Fibroblast of skin of right biceps (primary cell): ENCODE measurements at places on chromosomes 12 and 14.

- DNase-seq: peak; percentile 50
Measured at GRCh38 chr14:54599966-54600716, 33.2 kb downstream of the SAMD4A start.

GRCh38 chr12:109482894-109483293, 5.5 kb downstream of the UBE3B start:
- DNase-seq: no peak

DNA sequence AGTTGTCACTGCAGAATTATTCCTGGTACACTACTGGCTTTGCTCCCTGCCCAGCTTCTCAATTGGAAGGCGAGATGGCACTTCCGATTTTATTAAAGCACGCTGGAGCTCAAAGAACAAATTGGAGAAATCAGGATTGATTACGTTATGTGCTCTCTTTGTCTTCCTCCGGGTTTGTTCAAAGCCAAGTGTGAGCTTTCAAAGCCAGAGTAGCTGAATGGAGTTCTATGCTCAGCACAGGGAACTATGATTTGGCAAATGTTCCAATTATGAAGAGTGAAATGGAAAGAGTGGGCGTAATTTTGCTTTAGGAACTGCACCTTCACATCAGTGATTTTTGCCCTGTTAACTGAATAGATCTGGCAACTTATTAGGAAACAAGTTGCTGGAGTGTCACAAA, 72.4 kb downstream of the FLRT2 start:
- no peak for DNase-seq

GRCh38 chr14:60723116-60723906, 840 bp downstream of the SIX4 start:
- peak; percentile 66 for DNase-seq

DNA sequence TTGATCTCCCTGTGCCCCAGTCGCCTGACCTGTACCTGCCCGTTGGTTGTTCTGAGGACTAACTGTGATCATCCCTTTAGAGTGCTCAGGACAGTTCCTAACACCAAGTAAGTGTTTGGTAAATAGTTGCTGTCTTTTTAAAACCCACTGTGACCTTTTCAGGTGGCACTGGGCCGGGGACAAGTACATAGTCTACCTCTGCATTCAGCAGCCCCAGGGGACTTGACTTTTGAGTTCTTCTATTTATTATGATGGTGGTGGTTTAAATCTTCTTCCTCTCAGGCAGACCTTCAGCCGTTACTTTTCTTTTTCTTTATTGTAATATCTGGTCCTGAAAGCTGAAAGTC, 38.8 kb downstream of the EVL start:
- DNase-seq: no peak

DNA sequence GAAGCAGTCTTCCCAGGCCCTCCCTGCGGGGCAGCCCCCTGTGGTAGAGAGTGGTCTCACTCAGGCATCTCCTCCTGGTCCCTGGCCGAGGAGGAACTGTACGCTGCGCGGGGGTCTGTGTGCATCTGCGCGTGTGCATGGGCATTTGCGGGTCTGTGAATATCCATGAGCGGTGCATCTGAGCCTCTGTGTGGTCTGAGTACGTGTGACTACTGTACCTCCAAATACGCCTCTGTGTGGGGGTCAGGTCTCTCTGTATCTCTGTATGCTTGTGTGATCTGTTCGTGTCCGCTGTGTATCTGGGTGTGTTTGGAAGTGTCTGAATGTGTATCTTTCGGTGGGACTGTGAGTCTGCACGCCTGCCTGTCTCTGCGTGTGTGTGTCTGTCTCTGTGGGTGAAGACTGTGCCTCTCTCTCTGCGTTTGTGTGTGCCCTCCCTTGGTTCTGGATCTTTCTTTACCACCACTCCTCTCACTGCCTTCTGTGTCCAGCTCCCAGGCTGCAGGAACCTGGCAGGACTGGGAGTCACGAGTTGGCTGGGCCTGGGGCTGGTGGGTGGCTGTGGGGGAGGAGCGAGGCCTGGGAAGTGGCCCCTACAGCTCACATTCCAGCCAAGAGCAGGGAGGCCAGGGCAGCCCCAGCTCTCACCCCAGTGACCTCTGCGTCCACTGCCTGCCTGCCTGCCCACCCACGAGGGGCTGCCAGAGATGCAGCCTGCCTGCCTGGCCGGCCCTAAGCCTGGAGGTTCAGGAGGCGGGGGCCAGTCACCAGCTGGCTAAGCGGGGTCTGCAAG, 1.1 kb upstream of the PGF start:
- DNase-seq: no peak

GRCh38 chr12:89597210-89597609, 71.4 kb upstream of the POC1B start:
- DNase-seq: no peak

DNA sequence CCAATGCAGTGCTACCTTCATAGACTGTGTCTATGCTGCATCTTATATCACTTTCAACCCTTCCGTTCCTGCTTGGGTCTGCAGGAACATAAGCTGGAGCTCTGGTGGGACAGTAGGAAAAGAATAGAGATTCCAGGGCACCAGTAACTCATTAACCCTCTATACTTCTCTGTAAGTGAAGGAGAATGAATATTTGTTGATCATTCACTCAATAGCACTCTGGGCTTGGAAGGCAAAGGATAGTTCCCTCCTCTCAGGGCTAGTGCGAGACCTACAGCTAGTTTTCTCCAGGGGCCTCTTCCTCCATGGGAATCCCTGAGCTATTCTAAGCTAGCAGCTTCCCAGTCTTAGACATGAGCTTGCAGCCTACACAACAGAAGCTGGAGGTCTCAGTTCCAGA, 84.7 kb downstream of the BMP4 start:
- no peak for DNase-seq

DNA sequence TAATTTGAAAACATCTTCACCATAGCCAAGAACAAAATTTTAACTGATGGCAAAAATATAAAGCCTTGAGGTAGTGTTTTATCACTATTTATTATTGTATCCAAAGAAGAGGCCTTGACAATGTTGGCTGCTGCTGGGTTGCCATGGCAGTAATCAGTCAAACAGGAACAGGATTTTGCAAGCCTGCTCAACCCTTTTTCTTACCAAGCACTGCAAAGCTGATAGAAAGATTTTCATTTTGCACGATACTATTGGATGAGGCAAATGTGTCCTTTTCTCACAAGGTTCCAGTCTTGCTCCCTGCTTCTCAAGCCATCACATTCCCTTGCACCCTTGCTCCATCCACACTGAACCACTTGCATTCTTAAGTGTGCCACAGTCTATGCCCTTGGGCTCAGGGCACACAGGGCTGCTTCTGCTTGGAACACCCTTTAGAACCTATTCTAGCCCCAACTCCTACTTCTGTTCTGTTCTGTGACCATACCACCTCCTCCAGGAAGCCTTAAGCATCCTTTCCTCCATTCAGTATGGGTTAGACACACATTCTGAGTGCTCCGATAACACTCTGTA, 76.5 kb upstream of the AMIGO2 start:
- DNase-seq: peak; percentile 14

- DNase-seq: no peak
Measured at GRCh38 chr12:37547611-37548010, 769.0 kb upstream of the ALG10B start.

GRCh38 chr12:108622421-108622820, 11.3 kb downstream of the SELPLG start:
- peak; percentile 68 for DNase-seq

DNA sequence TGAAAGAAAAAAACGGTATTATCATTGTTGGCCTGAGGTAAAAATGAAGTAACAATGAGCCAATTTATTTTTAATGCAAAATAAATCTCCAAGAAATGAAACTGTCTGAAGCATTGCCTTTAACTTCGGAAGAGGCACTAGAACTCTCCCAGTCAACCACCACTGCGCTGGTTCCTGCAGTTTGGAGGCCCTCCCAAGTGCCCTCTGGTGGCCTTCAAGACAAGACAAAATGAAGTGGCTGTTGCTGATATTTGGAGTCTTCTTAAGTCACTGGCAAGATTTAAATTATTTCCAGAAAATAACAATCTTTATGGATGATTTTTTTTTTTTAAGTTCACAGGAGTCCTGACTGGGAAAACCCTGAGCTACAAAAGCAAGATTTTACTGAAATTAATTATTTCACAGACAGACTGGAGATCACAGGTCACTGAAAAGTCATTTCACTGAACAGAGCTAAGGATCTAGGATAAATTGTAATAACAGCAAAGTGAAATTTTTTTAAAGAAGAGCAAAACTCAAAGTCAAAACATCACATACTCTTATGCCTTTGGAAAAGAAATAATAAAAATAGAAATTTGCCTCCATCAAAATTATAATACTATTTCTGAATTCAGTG, 58.2 kb downstream of the DICER1 start:
- DNase-seq: peak; percentile 67

GRCh38 chr12:24605916-24606315, 343.0 kb downstream of the BCAT1 start:
- DNase-seq: no peak

- no peak for DNase-seq
Measured at GRCh38 chr12:32161058-32161457, 54.4 kb downstream of the BICD1 start.

GRCh38 chr14:54450535-54450934, 9.4 kb upstream of the CNIH1 start:
- DNase-seq: peak; percentile 83

GRCh38 chr12:2412305-2412643, 359.5 kb downstream of the CACNA1C start:
- DNase-seq: no peak

GRCh38 chr14:39203659-39204606, 28.9 kb downstream of the PNN start:
- no peak for DNase-seq

- no peak for DNase-seq
Measured at GRCh38 chr12:19462406-19462805, 23.1 kb downstream of the AEBP2 start.

- DNase-seq: peak; percentile 64
Measured at GRCh38 chr14:24095271-24096068, 1.4 kb downstream of the PCK2 start.

- DNase-seq: no peak
Measured at GRCh38 chr12:10638728-10639127, 25.3 kb upstream of the MAGOHB start.

DNA sequence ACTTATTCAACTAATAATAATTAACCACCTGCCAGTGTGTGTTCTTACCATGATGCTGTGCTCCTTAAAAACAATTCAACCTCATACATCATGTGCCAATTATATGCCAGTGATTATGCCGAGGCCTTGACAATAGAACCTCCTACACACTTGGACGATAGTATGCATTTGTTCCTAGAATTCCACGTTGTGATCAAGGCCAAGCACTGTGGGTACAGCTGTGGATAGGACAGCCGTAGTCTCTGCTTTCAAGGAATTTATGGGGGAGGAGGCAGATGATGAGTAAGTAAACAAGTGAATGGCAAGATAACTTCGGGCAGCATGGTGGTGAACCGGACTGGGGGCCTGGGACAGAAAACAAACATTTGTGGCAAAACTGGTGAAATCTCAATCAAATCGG, 18.0 kb upstream of the MYO1H start:
- DNase-seq: no peak

DNA sequence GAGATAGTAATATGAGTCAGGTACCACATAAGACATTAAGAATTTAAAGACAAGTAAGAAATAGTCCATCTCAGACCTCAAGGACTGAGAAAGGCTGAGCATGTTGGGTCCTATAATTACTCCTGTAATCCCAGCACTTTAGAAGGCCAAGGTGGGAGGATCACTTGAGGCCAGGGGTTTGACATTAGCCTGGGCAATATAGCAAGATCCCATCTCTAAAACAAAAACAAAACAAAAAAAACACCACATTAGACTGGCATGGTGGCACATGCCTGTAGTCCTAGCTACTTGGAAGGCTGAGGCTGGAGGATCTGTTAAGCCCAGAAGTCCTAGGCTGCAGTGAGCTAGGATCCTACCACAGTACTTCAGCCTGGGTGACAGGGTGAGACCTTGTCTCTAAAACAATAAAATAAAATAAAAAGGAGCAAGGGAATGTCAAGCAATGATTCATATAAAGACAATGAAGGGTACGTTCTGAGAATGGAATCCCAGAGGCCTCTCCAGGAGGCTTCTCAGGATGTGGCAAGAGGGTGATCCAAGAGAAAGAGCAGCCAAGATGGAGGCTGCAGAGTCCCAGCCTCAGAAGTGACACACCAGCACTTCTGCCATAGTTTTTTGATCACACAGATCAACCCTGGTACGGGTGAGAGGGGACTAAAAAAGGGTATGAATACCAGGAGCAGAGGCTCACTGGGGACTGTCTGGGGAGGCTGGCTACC, 206.4 kb downstream of the CRADD start:
- DNase-seq: peak; percentile 94

GRCh38 chr12:100927826-100928225, 133.2 kb downstream of the ANO4 start:
- peak; percentile 64 for DNase-seq

DNA sequence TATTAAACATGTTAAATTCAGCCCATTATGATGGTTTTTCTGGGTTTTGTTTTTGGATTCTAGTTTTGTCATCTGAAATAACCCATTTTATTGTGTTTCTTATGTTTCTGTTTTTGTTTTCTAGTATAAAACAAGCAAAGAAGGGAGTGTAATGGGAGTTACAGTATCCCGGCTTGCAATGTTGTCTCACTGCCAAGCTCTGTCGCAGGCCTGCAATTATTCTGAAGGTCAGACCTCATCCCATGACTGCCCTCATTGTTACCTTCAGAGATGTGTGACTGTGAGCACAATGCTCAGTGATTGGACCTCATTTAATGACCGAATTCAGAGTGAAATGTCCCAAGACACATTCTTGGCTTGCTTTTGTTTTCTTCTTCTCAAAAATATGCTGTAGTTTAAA, 73.0 kb upstream of the ATF1 start:
- no peak for DNase-seq

DNA sequence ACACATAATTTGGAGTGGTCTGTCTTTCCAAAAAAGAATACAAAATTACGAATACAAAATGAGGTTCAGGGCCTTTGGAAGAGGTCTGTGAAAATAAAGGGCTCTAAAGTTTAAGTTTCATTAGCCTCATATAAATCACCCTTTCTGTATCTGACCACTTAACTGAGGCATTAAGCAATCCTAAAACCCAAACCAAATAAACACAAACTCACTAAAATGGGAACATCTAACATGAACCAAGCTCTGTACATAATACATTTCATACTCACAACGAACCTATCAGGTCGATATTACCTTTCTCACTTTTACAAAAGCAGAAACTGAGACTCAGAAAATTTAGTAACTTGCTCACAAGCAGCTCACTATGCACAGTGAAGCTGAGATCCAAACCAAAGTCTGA, 1.1 kb upstream of the CCDC196 start:
- DNase-seq: no peak
